Adipocyte (in vitro differentiated cells): ENCODE measurements at places on chromosomes 2 and 18.

- no peak for DNase-seq
Observed at GRCh38 chr18:33696332-33697162, 118.5 kb downstream of the ASXL3 start.

DNA sequence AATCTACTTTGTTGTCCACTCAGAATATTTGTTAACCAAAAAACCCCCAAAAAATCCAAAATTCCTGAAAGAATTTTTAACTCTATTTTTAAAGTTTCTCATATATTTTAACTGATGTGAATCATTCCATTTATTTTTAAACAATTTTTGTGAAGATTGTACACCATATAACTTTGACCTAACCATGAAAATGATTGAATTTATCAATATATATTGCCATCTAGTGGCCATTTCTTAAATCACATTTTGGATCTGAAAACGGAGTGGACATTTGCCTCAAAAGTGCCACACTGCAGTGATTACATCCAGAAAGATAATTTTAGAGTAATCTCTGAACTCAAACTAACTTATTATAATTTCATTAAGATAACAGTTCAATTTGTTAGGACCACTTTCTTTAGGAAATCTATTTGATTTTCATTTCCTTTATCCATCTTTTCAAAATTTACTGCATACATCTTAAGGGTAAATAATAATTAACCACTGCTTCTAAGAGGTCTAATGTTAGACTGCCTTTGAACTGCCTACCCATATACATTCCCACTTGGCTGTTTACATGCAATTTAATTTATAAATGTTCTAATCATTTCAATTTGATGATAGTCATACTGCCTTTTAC is 71.1 kb downstream of the DSC3 start:
- peak; percentile 75 for DNase-seq

- no peak for DNase-seq
Observed at GRCh38 chr2:37244017-37244416, 12.6 kb downstream of the NDUFAF7 start.

DNA sequence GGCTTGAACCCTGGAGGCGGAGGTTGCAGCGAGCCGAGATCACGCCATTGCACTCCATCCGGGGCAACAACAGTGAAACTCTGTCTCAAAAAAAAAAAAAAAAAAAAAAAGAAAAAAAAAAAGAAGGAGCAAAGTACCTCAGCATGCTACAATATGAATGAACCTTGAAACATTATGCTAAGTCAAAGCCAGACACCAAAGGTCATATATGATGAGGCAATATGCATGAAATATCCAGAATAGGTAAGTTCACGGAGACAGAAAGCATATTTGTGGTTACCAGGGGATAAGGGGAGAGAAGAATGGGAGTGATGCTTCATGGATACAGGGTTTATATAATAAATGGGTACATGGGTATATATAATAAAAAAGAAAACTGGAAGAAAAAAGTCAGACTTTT is 93.3 kb downstream of the PRELID3A start:
- no peak for DNase-seq

DNA sequence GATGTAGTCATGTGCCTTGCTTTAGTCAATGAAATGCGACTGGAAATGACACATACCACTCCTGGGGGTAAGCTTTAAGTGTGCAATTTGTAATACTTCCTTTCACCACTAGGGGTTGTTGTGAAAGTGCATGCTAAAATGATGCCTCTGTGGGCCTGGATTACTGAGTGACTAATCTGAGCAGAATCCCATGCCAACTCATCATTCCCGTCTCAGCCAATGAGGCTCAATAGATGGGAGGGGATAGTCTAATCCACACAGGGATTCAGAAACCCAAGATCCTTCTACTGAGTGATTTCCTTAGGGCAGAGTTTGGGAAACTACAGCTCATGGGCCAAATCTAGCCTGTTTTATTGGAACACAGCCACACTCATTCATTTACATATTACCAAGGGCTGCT is 54.0 kb downstream of the HRH4 start:
- DNase-seq = peak; percentile 6

DNA sequence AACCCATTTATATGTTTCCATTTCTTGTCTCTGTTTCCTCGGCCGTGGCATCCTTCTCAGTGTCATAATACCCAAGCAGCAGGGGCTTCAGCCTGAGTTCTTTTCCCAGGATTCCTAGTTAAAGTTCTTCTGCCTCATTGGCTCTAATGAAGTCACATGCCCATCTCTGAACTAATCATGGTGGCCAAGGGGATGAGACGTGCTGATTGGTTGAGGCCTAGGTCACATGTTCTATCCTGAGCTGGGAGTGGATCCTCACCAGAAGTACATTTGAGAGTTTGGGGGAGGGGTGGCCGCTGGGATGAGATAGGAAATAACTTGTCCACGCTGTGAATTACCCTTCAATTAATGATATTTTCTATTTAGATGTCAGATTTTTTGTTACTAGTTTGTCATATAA is 3.8 kb upstream of the UGT1A5 start:
- DNase-seq = no peak

DNA sequence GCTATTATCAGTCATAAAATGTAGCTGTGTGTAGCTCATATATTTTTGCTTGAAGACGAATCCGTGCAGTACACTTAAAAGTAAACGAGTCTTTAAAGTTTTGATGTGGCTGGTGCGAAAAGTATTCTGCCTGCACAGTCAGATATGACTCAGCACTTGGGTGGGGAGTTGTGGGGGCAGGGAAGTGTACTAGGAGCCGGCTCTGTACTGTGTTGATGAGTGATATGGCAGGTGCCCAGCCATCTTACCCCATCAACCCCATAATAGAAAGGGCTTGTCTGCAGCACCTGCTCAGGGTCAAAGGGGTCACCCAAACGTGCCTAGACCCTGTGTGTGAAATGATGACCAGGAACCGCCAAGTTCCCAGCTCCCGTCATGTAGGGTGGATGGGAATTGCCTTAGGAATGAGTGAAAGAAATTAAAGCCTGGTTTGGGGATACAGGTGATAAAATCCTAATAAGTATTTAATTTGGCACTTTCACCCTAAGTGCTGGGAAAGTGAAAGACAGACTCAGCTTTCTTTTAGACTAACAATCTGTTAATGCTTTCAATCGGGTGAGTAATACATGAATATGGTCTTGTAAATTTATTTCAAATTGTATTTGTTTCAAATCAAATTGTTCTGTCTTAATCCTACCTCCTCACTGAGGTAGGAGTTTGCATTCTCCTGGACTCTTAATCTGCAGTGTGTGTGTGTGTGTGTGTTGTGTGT is 48.0 kb downstream of the BCL2L11 start:
- peak; percentile 76 for DNase-seq

- DNase-seq = no peak
Observed at GRCh38 chr2:84861539-84861938, 19.3 kb downstream of the TRABD2A start.

GRCh38 chr2:149744865-149745264 is 157.3 kb upstream of the MMADHC start:
- DNase-seq = peak; percentile 74

- DNase-seq = peak; percentile 8
Observed at GRCh38 chr2:24429197-24430074, 61.6 kb upstream of the NCOA1 start.

DNA sequence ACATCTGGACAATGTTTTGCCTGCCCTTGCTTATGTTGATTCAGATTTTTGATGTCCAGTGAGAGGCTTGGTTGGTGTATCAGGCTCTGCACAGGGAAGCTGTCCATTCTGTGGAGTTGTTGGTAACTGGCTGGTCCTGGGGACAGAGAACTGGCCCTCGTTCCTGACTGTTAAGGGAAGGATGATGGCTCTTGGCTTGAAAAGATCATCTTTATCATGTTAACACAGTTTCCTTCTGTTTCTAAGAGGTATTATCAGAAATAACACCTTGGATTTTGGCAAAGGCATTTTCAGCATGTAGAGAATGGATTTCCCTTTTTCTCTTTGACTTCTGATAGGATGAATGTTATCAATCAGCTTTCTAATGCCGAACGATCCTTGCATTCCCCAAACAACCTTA is 19.3 kb downstream of the STK25 start:
- DNase-seq = no peak

GRCh38 chr18:24659827-24660720 is 199.6 kb downstream of the HRH4 start:
- DNase-seq = peak; percentile 2

DNA sequence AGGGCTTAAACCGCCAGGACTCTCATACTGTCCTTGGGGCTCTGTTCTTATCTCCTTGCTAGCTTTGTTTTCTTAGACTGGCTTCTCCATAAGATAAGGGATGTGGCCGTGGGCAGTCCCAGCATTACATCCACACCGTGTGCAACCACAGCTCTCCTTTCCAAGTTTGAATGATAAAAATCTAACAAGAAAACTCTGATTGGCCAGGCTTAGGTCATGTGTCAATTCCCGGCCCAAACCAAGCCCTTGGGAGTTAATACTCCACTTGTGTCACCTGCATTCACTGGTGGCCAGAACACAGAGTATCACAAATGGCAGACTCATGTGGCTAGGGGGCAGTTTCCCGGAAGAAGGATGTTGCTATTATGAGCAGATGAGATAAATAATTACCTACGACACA is 43.2 kb upstream of the KDM3A start:
- no peak for DNase-seq

GRCh38 chr2:172456002-172456401 is 28.6 kb downstream of the ITGA6 start:
- no peak for DNase-seq

DNA sequence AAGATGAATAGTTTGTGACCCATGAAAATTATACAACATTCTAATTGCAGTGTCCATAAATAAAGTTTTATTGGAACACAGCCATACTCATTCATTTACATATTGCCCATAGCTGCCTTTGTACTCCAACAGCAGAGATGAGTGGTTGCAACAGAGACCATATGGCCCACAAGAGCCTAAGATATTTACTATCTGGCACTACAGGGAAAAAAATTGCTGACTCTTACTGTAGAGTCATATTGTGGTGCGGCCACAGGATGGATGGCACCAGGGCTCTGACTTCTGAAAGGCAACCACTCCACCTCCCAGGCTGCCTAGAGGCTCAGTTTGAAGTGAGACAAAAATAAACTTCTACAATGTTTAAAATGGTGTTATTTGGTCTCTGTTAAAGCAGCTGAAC is 404.0 kb upstream of the ATP5MC3 start:
- DNase-seq = no peak

DNA sequence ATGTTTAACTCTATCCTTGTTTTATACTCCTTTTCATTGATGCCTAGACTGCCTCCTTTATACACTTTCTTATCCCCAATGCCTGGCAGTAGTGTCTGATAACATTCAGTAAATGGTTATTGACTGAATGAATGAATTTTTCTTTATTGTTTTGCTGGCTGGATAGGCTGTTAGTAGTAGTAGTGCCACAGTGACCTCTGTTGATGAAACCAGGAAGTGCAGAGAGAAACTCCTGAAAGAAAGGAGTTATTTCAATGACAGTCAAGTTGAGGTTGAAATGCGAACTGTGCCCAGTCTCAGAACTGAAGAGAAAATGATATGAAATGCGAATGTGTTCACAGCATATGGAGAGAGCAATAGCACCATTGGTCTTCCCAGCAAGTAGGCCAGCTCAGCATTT is 26.8 kb upstream of the SLC9A2 start:
- peak; percentile 7 for DNase-seq

DNA sequence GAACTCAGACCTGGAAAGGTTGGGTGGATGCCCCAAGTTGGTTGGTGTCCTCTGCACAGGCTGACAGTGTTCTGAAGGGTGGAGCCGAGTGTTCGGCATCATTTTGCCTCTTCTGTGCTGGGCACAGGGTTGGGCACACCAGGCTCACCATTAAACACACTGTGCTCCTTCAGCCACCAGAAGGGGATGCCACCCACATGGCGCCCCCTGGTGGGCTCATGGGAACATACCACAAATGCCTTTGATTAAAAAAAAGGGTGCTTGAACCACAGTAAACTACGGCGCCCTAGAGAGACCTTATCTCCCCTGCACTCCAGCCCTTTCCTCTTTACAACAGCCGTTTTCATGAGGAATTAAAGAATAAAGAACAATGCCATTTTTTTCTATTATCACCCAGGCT is 89.4 kb downstream of the CELF4 start:
- peak; percentile 53 for DNase-seq

- DNase-seq = no peak
Observed at GRCh38 chr2:5609201-5609600, 83.0 kb upstream of the SOX11 start.

GRCh38 chr2:204655626-204656025 is 110.4 kb downstream of the PARD3B start:
- DNase-seq = no peak

- no peak for DNase-seq
Observed at GRCh38 chr2:1571477-1572417, 158.5 kb downstream of the TPO start.

- DNase-seq = no peak
Observed at GRCh38 chr2:40690525-40690924, 238.6 kb upstream of the SLC8A1 start.

- DNase-seq = no peak
Observed at GRCh38 chr18:4455113-4455811, at the start of gene DLGAP1. TSS of gene DLGAP1 (minus strand) at chr18:4455307.

- peak; percentile 9 for DNase-seq
Observed at GRCh38 chr2:104790100-104790811, 63.7 kb upstream of the POU3F3 start.

DNA sequence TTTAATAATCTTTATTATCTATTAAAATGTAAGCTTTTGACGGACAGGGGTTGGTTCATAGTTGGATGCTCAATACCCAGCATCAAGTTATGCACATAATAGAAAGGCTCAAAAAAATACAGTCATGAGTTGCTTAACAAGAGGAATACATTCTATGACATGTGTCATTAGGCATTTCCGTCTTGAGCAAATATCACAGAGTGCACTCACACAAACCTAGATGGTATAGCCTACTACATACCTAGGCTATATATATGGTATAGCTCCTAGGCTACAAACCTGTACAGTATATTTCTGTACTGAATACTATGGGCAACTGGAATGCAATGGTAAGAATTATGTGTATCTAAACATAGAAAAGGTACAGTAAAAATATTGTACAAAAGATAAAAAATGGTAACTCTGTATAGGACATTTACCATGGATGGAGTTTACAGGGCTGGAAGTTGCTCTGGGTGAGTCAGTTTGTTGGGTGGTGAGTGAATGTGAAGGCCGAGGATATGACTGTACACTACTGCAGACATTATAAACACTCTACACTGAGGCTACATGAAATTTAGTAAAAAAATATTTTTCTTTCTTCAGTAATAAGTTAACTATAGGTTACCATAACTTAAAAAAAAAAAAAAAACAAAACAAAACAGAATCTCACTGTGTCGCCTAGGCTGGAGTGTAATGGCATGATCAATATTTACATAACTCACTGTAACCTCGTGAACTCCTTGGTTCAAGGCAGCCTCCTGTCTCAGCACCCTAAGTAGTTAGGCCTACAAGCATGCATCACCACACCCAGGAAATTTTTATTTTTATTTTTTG is 201.2 kb downstream of the NBAS start:
- DNase-seq = peak; percentile 62

GRCh38 chr2:83115606-83116005 is 1343.5 kb downstream of the SUCLG1 start:
- no peak for DNase-seq
